ENCODE measurements at places on chromosomes 1 and 21.

GRCh38 chr1:175512637-175513412, 230.6 kb downstream of the TNR start:
- no peak for DNase-seq

- DNase-seq: peak; percentile 97
Measured at GRCh38 chr1:160211046-160211790, 6.0 kb downstream of the PEA15 start.

GRCh38 chr1:56175211-56175610, 404.2 kb downstream of the PLPP3 start:
- DNase-seq: no peak

DNA sequence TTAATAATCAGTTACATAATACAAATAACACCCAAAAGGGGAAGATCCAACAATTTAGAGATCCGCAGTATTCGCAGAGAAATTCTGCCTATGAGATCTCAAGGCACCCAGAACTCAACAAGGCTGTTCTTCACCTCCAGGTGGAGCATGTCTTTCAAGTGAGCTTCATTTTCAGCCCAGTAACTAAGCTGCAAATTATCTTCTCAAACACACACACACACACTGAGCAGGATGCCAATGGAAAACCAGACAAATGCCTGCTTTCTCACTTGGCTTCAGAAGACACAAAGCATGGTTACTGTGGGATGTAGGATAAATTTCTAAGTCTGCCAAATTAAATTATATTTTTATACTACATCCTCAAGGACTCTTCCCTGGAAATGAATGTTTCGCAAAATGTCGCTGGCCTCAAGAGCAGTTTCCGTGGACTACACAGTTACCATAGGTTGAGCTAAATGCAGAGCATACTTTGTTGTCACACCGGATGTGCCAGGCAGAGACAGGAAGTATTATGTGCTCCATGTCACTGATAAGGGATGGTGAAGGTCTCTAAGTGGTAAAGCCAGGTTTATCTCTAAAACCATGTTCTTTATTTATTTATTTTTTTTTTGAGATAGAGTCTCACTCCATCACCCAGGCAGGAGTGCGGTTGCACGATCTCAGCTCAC, 30.3 kb downstream of the UBR4 start:
- peak; percentile 7 for DNase-seq

DNA sequence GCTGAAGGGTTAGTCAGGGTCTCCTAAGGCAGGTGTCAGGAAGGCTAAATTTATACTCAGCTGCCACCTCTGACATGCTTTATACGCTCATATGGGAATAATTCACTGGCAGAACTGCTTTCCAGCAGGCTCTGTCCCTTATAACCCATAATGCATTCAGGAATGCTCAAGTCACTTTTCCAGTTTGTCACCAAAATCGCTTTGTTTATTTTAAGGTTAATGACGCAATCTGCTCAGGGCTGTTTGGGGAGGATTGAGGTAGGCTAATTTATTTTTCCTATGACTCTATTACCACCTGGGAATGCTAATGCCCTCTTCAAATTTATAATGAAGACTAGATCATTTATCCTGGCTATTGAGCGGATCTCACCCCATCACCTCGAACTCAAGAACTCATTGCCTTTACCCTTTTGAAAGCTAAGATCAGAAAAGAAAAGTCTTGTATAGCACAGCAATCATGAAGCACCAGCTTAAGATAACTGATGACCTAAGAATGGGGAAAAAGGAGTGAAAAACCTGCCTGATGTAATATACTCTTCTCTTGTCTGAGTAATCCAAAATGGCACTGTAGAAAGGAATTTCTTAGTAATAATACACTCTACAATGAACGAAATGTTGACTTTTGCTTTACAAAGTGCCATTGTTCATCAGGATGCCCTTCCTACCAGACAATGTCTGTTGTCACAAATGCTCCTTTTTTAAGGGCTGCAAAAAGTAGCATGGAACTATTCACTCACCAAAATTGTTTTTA, 97.9 kb upstream of the EXO1 start:
- no peak for DNase-seq

- no peak for DNase-seq
Measured at GRCh38 chr1:21239221-21239620, 51.0 kb downstream of the ECE1 start.

- no peak for DNase-seq
Measured at GRCh38 chr1:68225781-68226180, 6.5 kb downstream of the WLS start.

DNA sequence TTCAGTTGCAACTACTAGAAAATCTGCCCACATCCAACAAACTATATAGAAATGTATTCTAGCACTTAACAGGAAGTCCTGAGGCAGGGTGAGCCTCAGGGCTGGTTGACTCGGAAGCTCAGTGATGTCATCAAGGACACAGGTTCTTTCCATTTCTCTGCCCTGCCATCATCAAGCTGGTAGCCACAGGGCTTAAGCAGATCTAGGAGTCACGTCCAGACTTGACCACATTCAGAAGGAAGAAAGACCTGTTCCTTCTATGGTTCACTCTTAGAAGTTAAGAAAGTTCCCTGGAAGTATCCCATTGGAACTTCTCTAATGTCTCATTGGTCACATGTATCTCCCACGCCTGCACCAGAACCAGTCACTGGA, 438.1 kb downstream of the PRDM2 start:
- DNase-seq: no peak

GRCh38 chr1:162327788-162328165, 48.9 kb downstream of the SPATA46 start:
- DNase-seq: no peak

- DNase-seq: no peak
Measured at GRCh38 chr1:6783936-6784559, 1.2 kb upstream of the CAMTA1 start.

- peak; percentile 2 for DNase-seq
Measured at GRCh38 chr1:223803211-223803610, 42.5 kb downstream of the TP53BP2 start.

DNA sequence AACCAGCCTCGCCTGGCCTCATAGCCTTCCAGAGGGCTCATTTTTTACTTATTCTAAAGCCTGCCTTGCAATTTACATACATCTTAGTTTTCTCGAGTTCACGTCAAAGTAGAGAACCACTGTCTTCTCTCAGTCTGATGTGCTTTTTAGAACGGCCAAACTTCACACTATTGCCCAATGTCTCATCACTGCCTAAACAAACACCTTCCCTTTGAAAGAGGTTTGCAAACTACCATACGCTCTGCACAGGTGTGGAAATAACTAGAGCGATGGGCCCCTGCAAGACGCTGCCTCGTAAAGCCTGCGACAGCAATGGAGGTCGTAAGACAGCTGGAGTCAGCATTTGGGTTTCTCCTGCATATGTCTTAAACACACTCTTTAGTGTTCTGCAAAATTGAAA, 22.6 kb downstream of the PRDM15 start:
- DNase-seq: no peak

GRCh38 chr1:13881385-13882088, 181.5 kb downstream of the PRDM2 start:
- no peak for DNase-seq

DNA sequence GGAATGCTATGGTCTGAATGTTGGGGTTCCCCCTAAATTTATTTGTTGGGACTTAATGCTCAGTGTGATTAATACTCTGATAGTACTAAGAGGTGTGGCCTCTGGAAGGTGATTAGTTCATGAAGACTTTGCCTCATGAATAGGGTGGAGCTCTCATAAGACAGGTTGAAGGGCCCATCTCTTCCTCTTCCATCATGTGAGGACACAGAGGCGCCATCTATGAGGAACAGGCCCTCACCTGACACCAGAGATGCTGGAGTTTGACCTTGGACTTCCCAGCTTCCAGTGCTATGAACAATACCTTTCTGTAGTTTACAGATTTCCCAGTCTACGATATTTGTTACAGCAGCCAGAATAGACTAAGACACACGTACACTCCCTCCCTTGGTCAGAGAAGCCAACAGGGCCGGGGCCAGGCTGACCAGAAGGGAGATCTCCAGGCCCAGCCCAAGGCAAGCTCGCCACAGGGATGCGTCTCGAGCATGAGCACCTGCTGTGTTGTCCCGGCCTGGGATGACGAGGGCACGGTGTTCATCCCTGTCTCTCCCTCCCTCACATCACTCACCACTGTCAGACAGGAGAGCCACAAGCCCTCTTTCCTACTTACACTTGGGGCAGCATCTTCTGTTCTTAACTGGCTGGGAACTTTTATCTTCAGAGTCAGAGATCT, 4.7 kb upstream of the ABCG1 start:
- no peak for DNase-seq

- no peak for DNase-seq
Measured at GRCh38 chr1:171585715-171586114, 36.3 kb upstream of the MYOCOS start.

DNA sequence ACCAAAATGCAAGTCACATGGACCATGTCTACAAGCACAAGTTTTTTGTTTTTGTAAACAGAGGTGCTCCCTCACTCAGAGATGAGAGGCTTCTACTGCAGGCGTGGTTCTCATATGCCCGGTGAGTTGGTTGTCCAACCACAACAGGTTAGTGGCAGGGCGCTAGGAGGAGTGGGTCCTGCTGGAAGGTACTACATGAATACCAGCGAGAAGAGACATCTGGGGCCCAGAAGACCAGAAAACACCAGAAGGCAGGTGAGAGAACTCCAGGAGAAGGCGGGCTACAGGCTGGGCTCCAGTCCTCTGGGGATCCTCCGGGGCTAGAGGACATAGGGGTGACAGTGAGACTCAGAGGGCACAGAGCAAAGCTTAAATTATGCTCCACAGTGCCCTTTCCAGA, 366.5 kb downstream of the MATN1 start:
- no peak for DNase-seq

DNA sequence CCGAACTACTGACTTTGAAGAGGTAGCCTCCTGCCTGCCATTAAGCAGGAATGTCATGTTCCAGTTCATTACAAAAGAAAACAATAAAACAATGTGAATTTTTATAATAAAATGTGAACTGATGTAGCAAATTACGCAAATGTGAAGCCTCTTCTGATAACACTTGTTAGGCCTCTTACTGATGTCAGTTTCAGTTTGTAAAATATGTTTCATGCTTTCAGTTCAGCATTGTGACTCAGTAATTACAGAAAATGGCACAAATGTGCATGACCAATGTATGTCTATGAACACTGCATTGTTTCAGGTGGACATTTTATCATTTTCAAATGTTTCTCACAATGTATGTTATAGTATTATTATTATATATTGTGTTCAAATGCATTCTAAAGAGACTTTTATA, 159.8 kb upstream of the SGIP1 start:
- no peak for DNase-seq

- DNase-seq: no peak
Measured at GRCh38 chr1:22231068-22231593, 88.2 kb upstream of the WNT4 start.

DNA sequence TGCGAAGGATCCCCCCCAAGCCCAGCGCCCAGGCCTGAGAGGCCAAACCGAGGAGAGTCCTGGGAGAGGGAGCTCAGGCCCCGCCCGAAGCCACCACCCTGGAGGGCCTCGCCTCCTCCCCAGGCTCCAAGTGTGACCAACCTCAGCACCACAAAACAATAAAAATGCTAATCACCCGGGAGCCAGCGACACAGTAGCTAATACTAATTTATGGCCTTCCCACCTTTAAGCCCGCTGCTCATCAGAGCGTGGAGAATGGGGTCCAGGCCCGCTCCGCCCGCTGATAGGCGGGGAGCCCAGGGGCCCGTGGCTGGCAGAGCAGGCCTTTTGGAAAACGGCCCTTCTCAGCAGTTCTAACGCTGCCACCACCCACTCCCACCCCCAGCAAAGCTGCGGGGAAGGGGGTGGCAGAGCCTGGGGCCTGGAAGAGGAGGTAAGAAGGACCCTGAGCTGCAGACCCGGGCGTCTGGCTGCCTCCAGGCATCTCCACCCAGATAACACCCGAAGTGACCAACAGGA, 20.4 kb upstream of the TAS1R2 start:
- no peak for DNase-seq

DNA sequence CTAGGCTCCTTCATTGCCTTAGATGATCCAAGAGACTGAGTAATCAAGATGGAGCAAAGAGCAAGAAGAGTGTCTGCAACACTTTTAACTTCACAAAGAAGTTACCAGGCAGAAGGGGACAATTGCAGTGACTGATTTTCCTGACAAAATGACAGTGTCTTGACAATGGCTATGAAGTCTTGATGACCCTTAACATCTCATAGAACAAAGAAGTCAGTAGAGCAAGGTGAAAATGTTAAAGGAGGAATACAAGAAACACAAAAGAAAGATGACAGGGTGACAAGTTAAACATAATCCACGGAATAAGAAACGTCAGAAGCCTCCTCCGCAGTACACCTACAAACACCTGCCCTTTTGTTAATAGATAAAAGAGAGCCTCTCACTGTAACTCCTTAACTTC, 15.1 kb upstream of the VCAM1 start:
- no peak for DNase-seq

- DNase-seq: no peak
Measured at GRCh38 chr21:25925064-25925800, 190.5 kb downstream of the GABPA start.

All from spinal cord (tissue), 10 donors.